ENCODE measurements at places on chromosomes 7 and 10.

GRCh38 chr7:30732606-30733005, 19.3 kb upstream of the INMT start:
- DNase-seq = no peak

DNA sequence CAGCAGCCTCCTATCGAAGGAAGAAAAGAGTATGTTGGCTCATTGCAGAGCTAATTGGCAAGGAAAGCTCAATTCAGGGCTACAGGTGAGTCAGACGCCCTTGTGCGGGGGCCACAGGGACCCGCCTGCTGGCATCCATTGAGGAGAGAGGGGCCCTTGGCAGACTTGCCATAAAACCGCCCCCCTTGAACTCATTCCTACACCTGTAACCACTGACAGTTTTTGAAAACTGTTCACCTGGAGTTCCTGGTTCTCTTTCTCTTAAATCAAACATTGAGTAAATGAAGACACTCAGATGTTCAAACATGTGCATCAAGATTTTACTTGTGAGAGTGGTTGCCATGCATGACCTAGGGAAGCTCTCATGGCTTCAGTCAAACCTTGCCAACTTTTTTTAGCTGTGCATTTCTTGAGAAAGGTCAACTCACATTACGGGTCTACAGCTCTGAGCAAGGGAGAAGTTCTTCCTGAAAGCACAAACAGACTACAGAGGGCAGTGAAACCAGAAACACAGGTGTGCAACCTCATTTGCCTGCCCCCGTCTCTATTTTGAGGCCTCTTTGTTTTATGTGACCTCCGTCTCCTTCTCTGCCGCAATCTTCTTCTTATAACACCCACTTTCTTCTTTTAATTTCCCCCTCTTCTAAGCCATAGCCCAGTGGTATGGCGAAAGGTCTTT, 87.8 kb downstream of the TBXAS1 start:
- no peak for DNase-seq

- no peak for DNase-seq
These were observed 87.3 kb upstream of the TES start for GRCh38 chr7:116122972-116123595.

GRCh38 chr7:68364886-68365625, 1233.2 kb upstream of the AUTS2 start:
- no peak for DNase-seq

GRCh38 chr10:69684020-69684980, 54.3 kb downstream of the FAM241B start:
- DNase-seq = peak; percentile 62

- DNase-seq = no peak
These were observed 38.0 kb downstream of the USP6NL start for GRCh38 chr10:11573497-11573896.

- no peak for DNase-seq
These were observed 21.6 kb downstream of the TAS2R41 start for GRCh38 chr7:143499246-143499645.

- no peak for DNase-seq
These were observed 72.3 kb downstream of the FAS start for GRCh38 chr10:89062861-89063260.

DNA sequence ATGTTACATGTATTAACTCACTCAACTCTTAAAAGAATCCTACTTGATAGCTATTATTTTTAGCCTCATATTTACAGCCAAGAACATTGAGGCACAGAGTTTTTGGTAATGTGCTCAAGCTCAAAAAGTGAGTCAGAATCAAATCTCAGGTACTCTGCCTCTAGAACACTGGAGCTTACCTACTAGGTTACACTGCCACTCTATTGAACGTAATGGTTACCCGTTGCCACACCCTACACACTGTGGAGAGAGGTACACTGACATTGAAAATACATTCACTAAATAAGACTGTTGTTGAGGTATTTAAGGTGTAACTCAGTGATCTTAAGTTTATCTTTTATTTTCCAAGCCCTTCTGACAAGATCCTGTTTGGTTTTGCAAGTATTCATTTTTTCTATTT, 17.9 kb downstream of the SLC26A3 start:
- no peak for DNase-seq

GRCh38 chr7:32255036-32255435, 184.8 kb upstream of the PDE1C start:
- no peak for DNase-seq

DNA sequence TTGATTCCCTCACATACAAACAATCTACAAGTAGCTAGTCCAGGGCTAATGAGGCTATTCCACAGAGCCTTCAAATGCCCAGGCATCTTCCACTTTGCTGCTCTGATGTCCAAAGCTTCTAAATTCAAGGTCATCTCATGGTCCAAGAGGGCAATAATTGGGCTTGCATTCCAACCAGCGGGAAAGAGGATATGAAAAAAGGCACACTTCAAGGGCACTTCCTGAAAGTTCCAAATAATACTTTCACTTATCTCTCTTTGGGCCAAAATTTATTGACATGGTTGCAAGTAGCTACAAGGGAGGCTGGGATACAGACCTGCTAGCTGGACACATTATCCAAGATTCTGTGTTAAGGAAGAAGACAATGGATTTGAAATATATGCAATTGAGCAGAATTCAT, 25.2 kb upstream of the APBB1IP start:
- no peak for DNase-seq
